ENCODE measurements at places on chromosomes 7 and 10. TPM values are rescaled to one million over a fixed set of nuclear protein-coding genes. Genes with fewer than 3 reads are reported as not detected.

ANLN gene
- 57.6 TPM for total RNA-seq

DGKI gene
- total RNA-seq: 0.29 TPM

BTBD16 gene
- 0.57 TPM for total RNA-seq

RAPGEF5 gene
- 0.16 TPM for total RNA-seq

PRKCQ gene
- total RNA-seq: 3.3 TPM

UPK3BL2 gene
- 2.4 TPM for total RNA-seq

IGFBP3 gene
- 199 TPM for total RNA-seq

IFIT1 gene
- 4.3 TPM for total RNA-seq

GPAM gene
- 6.5 TPM for total RNA-seq

MSRB2 gene
- 18.5 TPM for total RNA-seq

ABCC2 gene
- 142 TPM for total RNA-seq

GNA12 gene
- 33.0 TPM for total RNA-seq

NUTM2B gene
- 0.30 TPM for total RNA-seq

CPXM2 gene
- total RNA-seq: not detected

CALML3 gene
- total RNA-seq: not detected

ENTPD1 gene
- not detected for total RNA-seq

CTBP2 gene
- total RNA-seq: 99.8 TPM

PTPRN2 gene
- 0.76 TPM for total RNA-seq
